SIG-M5 (cell line): ENCODE measurements at places on chromosomes 5 and 9.

DNA sequence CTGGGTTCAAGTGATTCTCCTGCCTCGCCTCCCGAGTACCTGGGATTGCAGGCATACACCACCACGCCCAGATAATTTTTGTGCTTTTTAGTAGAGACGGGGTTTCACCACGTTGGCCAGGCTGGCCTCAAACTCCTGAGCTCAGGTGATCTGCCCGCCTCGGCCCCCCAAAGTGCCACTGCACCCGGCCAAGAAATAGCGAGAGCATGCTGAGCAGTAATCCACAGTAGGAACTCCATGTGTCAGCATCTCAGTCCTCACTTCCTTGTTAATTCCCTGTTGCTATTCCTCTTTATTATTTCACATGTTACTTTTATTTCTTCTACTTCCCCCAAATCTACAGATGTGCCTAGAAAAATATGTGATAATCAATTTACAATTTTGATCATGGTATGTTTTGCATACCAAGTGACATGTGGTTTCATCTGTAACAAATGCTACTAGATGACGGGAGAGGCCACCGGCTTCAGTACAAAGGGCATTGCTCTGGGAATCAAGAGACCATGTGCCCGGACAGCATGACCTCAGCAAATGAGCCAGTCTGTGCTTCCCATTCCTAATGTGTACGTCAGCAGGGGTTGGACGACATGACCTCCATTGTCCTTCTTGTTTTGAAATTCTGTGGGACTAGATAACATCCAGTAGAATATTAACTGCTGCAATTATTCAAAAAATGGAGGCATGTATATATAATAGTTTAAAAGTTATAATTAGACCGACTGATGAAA, 61.6 kb downstream of the FNBP1 start:
- no peak for DNase-seq

- DNase-seq = no peak
Observed at GRCh38 chr5:128144491-128144890, 60.9 kb downstream of the SLC12A2 start.

DNA sequence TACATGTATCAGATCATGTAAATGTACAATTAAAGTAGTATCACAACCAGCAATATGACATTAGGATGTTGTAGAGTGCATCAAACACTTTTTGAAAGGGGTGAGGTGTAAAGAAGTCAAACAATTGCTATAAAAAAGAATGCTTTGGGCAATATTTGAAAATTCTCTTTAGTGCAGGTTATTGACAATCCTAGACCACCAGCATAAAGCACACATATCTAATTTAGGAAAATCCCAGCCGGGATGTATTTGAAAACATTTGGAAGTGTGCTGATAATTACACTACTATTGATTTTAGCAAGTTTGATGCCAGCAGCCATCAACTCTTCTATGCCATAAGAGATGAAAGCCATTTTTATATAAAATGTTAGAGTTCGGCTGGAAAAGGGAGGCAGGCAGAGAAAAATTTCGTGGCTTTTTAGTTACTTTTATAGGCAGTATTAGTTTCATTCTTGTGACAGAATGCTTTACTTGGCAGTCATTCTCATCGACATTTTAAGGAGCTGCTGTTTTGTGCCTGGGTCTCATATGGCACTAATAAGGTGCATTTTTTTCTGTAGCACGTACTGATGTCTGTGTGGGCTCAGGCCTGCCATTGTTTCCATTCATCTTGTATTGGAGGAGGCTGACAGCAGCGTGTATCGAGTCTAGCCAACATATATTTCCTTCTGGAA, 285.7 kb downstream of the AOPEP start:
- DNase-seq = no peak

- DNase-seq = no peak
Observed at GRCh38 chr5:11030671-11031070, 269.6 kb upstream of the DAP start.

GRCh38 chr5:146076455-146076854, 28.9 kb downstream of the PLAC8L1 start:
- no peak for DNase-seq

DNA sequence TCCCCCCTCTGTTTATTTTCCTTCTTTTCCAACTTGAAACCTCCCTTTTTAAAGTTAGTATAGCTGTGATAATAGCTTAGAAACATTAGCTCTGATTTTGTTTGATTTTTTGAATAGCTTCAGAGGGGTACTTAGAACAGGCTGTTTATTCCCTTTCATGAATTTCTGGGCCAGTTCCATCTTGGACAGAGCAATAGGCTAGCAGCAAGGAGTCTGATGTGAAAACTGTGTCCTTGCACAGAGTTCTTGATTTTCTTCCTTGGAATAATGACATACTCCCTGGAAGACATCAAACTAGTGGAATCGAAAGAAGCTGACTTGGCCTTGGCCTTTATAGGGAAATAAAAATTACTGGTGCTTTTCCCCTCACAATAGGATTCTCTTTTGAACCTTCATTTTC, 32.9 kb downstream of the NTRK2 start:
- DNase-seq = no peak

- no peak for DNase-seq
Observed at GRCh38 chr5:9054821-9055589, 490.9 kb downstream of the SEMA5A start.

DNA sequence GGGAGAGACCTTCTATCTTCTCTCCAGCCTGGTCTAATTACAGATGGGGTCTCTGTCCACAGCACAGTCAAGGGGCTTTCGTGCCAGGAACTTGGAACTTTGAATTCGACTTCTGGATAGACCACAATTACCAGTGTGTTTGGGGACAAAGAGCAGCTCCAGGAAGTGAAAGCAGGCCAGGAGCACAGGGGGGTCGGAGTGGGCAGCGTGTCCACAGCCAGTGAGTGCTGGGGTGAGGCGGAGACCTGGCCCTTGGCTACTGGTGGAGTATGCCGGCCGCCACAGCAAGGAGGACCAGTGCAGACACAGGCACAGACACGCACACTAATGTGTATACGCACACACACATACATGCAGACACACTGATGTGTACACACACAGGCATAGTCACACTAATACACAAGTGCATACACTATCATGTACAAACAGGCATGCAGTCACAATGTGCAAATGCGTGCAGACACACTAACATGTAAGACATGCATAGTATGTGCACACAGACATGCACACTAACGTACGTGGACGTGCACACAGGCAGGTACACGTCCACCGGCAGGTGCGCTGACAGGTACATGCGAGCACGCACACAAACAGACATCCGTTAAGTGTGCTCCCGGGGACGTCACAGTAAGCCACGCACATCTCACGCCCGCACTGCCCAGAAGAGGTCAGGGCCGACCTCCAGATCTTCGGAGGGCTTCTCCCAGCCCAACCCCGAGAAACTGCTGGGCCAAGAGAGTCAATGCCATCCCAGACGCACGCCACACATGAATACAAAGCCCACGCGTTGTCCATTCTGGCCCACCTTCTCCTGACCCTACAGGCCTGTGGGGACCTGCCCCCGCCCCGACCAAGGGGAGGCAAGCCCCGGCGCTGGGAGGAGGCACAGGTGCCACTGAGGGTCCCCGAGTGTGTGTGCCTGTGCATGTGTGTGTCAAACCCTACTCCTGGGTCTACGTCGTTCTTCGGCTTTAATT, 46.5 kb downstream of the NKD2 start:
- DNase-seq = no peak

DNA sequence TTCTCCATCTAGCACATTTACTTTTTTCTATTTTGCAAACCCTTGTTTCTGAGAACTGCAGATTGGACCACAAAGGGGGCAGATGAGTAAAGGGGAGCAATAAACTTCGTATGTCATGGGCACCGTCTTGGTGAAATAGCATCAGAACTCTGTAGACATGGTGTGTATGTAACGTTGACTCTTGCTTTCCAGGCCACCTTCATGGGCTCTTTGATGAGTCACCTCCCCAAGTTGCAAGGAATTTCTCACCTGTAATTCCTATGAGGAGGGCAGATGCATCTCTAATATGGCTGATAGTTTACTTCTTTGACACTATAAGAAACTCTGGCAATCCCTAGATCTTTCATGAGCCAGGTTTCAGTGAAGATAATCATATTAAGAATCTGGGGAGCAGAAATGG, 163.4 kb upstream of the PLPPR1 start:
- DNase-seq = no peak

- DNase-seq = no peak
Observed at GRCh38 chr9:90838581-90839154, 37.0 kb downstream of the SYK start.

DNA sequence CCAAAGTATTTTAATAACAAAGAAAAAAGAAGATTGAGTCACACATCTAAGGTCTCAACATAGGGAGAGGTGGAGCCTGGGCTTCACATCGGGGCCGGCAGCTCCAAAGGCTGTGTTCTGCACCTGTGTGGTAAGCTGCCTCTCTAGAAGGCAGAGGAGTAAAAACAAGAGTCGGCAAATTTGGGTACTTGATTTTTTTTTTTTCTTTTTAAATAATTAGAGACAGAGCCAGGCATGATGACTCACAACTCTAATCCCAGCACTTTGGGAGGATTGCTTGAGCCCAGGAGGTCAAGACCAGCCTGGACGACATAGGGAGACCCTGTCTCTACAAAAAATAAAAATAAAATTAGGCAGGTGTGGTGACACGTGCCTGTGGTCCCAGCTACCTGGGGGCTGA, 4.7 kb downstream of the URM1 start:
- no peak for DNase-seq

- no peak for DNase-seq
Observed at GRCh38 chr5:38297830-38298608, 39.7 kb downstream of the EGFLAM start.

GRCh38 chr5:177491429-177491945, 5.9 kb downstream of the PDLIM7 start:
- no peak for DNase-seq

DNA sequence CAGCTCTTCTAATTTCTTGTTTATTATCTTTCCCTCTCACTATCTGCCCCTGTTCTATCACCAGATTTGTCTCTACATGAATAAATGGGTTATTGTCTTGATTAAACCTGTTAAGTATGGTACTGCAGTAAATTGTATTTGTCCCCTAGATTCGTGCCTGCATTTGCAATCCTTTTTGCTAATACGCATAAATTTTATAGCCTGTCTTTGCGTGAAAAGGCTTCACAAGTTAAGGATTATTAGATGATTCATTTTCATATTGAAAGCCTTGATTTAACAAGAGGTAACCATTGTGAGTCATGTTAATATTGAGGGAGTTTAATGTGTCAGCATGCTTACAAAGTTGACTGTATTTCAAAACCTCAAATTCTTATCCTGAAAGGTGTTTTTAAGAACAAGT, 204.6 kb downstream of the PCSK1 start:
- no peak for DNase-seq

GRCh38 chr5:94661086-94661485, 42.6 kb downstream of the SLF1 start:
- DNase-seq = no peak

DNA sequence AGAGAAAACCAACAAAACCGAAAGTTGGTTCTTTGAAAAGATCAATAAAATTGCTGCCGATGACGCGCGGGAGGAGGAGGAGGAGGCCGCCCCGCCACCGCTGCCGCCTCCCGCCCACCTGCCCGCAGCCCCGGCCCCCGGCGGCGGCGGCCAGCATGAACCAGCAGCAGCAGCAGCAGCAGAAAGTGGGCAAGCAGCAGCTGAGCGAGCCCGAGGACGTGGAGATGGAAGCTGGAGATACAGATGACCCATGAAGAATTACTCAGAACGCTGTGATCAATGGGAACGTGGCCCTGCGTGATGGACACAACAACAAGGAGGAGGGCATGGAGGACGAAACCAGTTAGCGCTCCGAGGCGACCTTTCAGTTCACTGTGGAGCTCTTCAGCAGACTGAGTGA, 53.9 kb upstream of the EFNA5 start:
- no peak for DNase-seq

GRCh38 chr9:130834371-130835336, at the start of gene ABL1:
Gene ABL1 (plus strand): TSS chr9:130835254. CDS start chr9:130835447, 193 bp downstream.
- DNase-seq = no peak

DNA sequence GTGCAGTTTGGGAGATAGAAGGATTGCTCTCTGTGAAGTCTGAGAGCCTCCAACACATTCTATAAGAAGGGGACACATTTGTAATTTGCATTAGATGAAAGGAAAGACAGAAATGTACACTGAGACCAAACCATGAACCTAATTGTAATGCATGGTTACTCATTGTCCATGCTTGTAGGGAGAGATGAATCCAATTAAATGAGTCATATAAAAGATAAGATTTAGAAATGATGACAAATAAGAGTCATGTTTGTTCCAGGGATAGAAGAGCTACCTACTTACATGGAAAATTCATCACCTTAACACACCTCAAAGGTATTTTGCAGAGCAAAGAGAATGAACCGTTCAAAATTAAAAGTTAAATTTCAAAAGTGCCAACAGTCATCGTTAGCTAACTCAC, 85.1 kb downstream of the FBXL7 start:
- DNase-seq = no peak
